ENCODE measurements at places on chromosomes 3 and 15.

GRCh38 chr15:98422130-98422478 lies 226.2 kb upstream of the IGF1R start:
- no peak for DNase-seq

GRCh38 chr15:53193149-53193548 lies 403.0 kb upstream of the ONECUT1 start:
- DNase-seq = no peak

- DNase-seq = no peak
Measured at GRCh38 chr3:114939920-114940319, 207.2 kb downstream of the ZBTB20 start.

DNA sequence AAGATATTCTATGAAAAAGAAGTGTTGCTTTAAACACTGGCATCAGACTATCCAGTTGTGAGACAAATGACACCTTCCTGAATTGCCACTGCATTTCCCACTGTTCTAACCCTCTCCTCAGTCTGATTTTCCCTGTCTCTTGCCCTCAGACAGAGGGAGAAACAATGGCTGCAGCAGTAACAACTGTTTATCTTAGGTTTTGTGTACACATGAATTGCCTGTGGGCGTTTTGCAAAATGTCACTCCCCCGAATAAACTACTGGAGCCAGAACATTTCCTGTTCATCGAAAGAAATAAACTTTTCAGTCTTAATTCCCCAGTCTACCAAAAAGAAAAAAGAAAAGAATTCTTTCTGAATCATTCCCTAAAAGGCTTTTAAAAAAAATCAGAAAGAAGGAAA lies 155.1 kb downstream of the MAGI1 start:
- DNase-seq = no peak

DNA sequence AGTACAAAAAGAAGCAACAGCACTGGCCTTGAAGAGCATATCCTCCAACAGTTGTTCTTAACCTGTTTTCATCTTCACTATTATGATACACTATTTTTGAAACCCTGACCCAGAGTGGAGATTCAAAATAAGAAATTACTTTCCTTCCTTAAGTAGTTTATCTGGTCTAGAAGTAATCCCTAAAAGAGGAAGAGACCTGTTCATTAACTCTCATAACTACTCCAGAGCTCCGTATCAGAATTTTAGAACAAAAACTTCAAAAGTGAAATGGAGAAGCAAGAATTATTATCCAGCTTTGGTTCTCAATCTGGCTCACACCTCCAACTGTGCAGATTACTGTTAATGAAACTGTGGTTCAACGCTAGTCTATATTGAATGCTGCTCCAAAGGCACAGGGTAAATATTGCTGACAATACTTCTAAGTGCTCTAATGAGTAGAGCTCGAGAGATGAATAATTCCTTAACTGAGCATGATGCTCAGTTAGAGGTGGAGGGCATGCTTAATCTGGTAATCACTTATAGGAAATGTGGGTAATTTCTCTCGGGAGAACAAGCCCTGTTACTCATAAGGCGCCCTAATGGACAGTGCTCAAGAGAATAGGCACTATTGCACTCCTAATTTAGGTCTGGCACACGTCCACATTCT lies 5.2 kb downstream of the LCMT2 start:
- DNase-seq = no peak

DNA sequence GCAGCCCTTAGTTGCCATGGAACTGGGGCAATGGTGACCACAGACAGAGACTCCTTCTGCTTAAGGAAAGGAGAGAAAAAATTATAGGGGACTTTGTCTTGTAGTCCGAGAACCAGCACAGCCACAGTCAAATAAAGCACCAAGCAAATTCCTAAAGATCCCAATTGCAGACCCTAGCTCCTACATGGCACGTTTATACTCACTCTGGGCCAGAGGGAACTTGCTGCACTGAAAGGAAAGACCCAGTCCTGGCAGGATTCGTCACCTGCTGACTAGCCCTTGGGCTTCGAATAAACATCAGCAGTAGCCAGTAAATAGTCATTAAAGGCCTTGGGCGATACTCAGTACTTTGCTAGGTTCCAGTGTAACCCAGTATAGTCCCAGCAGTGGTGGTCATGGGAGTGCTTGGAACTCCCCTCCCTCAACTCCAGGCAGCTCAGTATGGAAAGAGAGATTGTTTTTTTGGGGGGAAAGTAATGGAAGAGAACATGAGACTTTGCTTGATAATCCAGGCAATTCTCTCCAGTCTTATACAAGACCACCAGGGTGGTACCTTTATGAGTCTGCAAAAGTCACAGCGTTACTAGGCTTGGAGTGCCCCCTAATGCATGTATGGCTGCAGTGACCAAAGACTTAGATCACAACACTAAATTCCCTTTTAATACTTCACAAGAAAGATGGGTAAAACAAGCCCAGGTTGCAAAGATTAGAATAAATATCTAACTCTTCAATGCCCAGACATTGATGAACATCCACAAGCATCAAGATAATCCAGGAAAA lies 66.4 kb upstream of the AGTR1 start:
- no peak for DNase-seq

GRCh38 chr3:1942781-1943180 lies 155.9 kb upstream of the CNTN4 start:
- no peak for DNase-seq

- no peak for DNase-seq
Measured at GRCh38 chr3:30204126-30204525, 402.3 kb upstream of the TGFBR2 start.

DNA sequence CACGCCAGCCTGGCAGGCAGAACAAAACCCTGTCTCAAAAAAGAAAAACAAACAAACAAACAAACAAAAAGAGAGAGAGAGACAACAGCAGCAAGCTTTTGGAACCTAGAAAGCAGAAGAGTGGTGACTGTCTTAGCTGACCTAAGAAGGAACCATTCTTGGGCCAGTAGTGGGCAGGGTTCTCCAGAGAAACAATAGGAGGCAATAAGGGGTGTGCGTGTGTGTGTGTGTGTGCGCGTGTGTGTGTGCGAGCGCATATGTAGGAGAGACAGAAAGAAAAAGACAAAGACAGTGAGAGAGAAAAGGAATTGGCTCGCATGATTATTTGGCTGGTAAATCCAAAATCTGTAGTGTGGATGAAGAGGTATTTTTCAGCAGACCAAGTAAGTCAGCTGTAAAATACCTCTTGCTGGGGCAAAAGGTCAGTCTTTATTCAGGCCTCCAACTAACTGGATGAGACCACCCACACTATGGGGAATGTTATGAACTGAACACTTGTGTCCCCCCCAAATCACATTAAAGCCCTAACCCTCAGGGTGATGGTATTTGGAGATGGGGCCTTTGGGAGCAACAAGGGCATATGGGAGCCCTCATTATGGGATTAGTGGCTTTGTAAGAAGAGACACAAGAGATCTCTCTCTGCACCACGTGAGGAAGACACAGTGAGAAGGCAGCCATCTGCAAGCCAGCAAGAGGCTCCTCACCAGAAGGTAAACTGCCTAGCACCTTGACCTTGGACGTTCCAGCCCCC lies 15.1 kb upstream of the BLM start:
- DNase-seq = no peak

GRCh38 chr15:43134157-43134635 lies 810 bp downstream of the TMEM62 start:
- DNase-seq = no peak
